Caco-2 (cell line): ENCODE measurements at places on chromosomes 4 and X.
A peak's percentile ranks its signal among the peaks of the same experiment; 100 is the strongest.

DNA sequence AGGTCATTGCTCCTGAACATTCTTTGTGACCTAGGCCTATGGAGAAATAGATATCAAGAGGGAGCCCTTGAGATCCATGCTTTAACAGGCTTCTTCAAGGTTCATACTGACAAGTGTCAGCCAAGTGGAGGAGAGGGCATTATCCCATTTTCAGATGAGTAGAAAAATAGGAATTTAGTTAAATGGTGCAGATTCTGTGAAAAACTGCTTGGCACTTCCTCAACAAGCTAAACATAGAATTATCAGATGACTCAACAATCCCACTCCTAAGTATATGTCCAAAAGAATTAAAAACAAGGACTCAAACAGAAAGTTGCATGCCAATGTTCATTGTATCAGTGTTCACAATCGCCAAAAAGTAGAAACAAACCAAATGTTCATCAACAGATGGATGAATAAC, 43.8 kb upstream of the KCNIP4 start:
- DNase-seq: no peak

DNA sequence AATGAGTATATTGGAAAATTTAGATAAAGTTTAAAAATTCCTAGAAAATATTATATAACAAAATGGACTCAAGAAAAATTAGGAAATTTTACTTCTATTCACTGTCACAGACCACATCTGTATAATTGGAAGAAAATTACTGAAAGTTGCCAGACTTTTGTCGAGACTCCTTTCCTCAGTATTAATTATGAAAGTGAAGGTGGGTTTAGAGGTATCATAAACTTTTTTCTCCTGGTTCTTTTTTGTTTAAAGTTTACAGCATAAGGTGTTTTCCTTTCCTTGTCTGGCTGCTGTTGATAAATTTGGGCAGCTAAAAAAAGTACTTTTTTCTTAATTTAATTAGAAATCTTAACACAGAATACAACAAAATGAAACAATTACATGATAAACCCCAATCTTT, 6.7 kb upstream of the TEX13D start:
- no peak for DNase-seq

GRCh38 chr4:1855333-1856070, 454 bp downstream of the LETM1 start:
- DNase-seq: no peak

GRCh38 chr4:74675673-74676279, 118.5 kb downstream of the BTC start:
- DNase-seq: no peak

DNA sequence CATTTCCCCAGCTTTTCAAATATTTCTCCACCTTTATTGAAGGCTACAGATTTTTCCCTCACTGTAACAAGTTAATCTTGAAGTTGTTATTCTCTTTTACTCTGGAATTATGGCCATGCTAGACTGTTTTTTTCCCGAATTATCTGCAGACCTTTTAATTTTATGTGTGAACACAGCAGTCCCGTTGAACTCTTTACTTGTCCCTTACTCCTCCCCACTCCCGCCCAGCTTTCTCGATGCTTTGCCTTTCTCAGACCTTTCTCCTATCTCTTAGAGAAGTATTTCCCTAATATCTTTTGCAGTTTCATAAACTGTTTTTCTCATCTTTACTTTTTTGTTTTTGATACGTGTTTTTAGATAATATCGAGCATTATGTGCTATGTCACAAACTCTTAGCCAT, 776 bp downstream of the CEP44 start:
- DNase-seq: no peak

- DNase-seq: no peak
Measured at GRCh38 chr4:112214390-112215264, 17.0 kb upstream of the AP1AR start.

GRCh38 chr4:508675-509638, 9.9 kb downstream of the PIGG start:
- no peak for DNase-seq

GRCh38 chr4:38723114-38723513, 59.1 kb downstream of the KLF3 start:
- no peak for DNase-seq

GRCh38 chr4:24190761-24191695, 301.2 kb upstream of the PPARGC1A start:
- DNase-seq: no peak

- DNase-seq: no peak
Measured at GRCh38 chrX:34275699-34276098, 143.6 kb upstream of the FAM47A start.

- no peak for DNase-seq
Measured at GRCh38 chr4:23166919-23167318, 474.2 kb downstream of the GBA3 start.

DNA sequence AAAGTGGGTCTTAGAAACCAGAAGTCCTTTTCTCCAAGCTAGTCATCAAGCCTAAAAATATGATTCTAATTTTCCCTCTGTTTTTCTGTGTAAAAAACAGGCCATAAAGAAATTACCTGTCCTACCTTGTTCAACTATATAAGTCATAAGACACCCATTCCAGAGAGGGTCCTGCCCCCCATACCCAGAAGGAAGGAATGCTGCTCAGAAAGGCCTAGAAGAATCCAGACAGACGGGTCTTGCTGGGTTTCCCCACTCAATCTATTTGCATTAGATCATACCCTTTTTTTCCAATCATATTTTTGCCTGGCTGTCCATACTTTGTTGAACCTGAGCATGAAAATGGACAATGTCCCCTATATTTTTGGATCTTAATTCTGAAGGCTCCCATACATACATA, 16.3 kb upstream of the XAGE2 start:
- DNase-seq: peak; percentile 19

- no peak for DNase-seq
Measured at GRCh38 chr4:124738994-124739393, 26.5 kb upstream of the ANKRD50 start.

- DNase-seq: no peak
Measured at GRCh38 chr4:5999830-6000365, 18.3 kb downstream of the C4orf50 start.

GRCh38 chrX:151538190-151539122, 25.0 kb upstream of the PASD1 start:
- no peak for DNase-seq

- DNase-seq: no peak
Measured at GRCh38 chr4:40448875-40449274, 113.7 kb downstream of the CHRNA9 start.

- no peak for DNase-seq
Measured at GRCh38 chr4:47612116-47613023, 127.3 kb downstream of the ATP10D start.

DNA sequence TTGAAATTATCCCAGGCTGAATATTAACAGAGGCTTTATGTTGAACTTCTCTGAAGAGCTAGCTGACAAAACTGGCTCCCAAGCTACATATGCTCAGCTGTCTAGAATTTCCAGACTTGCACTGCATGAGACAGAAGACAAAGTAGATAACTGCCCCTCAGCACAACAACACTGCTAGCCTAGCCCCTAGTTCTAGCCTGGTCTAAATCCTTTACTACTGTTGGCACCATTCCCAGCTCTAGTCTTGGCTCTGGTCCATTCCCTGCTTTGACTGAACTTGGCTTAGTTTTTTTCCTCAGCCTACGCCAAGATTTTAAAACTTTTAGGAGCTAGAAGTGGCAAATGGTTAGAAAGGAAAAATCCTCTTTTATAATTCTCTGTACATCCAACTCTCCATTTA, 7.6 kb upstream of the OPHN1 start:
- DNase-seq: no peak

DNA sequence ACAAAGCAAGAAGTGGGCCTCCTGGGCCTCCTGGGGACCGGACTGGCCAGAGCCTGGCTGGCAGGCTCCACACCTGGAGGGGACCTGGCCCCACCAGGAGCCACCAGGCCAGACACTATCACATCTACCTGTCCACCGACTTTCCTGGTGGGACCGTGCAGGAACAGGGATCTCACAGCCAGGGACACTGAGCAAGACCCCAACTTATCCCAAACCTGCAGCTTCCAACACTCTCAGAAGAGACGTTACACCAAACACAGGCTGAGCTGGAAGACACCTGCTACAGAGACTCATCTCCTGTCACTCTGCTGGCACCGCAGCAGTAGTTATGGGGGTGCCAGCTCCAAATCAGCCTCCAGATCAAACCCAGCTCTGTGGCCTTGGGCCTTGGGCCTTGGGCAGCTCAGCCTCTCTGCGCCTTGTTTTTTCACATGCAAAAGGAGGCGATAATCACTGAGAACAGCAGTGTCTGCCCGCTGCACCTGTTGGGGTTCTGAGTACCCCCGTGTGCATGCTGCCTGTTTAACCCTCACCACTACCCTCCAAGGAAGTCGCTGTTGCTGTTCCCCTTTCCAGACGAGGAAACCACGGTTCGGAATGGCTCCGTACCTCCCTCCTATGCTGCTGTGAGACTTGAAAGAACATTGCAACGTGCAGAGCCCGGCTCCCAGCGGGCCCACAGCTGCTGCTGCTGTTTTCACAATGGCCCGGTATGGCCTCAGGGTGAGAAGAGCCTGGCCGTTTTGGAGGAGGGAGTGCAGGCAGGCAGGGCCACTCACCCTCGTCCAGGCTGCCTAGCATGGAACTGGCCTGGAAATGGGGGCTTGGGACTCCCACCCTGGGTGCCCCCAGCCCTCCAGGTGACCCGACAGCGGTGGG, 69.6 kb downstream of the ADRA2C start:
- no peak for DNase-seq

DNA sequence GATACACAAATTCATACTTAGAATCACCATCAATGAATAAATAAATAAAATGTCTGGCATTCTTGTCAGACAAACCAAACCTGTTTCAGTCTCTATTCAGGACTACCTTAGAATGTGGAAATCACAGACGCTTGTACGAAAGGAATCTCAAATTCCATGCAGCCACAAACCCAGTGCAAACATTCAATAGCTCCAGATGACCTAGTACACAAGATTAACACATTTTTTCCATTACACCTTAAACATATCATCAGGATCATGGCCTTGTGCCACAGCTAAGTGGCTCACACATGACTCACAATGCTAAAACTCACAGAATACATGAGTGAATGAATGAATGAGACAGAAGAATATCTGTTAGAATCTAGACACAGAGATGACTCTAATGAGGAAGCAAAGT, 134.2 kb downstream of the PWWP3B start:
- DNase-seq: peak; percentile 47

GRCh38 chrX:119853444-119853843, 681 bp upstream of the UPF3B start:
- DNase-seq: no peak

DNA sequence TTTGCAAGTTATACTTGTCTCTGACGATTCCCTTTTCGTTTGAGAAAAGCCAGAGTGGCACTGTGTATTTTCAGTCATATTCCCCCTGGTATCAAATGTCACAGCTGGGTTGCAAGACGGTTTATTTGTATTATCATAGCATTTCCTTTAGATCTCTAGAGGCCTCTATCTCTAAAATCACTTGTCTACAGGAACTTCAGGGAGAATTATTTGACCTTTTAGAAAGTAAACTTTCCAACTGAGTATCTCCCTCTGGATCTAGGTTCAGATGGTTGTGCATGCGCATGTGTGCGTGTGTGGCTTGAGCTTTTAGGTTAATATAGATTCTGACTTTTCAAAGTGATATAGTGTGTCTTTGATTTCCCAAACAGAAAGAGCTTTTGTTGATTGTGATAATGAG, 15.1 kb upstream of the TAB3 start:
- no peak for DNase-seq

- no peak for DNase-seq
Measured at GRCh38 chr4:130422261-130422660, 1326.3 kb downstream of the C4orf33 start.

- no peak for DNase-seq
Measured at GRCh38 chr4:183503497-183504063, 1.3 kb upstream of the ING2 start.

DNA sequence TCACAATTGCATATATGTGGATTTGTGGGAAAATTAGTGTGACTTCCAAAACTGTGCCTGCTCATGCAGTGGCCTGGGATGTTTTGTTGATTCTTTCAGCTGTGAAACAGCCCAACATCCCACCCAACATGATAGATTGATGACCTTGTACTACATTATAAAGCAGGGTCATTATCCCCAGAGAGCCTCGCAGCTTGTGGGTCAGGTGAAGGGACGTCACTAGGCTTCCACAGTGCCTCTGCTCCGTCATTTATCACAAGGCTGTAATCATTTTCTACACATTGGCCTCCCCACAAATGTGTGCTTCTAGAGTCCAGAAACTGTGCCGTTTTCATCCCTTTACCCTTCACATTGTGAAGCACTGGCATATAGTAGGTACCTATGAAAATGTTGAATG, 31.6 kb downstream of the ALPK1 start:
- no peak for DNase-seq

DNA sequence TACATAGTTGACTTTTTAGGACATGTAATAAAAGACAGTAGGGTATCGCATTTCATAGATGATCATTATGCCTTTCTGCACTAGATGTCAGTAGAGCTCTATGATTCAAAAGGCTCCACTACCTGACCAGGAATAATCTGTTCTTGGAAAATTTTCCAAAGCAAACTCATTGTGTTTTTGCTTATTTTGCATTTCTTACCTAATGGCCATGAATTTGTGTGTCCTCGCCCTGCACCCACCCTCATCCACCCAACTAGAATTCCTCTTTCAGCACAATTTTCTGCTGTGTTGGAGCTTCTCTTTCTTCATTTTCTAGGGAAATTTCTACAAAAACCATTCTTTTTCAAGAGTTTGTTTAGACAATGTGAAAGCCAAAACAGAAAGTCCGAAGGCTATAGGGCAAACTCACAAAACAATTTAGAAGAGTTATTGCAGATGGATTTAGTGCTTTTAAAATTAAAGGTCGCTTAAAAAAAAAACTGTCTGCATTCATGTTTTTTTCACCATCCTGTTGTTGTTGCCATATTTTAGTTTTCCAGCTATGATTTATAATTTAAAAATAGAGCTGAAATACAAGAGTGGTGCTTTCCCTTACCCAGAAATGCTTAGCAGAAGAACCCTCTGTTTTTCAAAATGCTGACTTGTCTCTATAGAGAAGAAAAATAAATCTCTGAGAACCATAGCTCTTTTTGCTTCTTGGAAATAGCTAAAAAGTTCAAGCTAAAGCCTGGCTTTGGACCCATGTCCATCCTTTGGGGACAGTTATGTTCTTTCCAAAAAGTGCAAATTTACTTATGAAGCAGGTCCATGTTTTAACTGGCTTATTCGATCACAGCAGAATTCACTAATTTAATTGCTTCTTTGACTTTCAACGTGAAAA, 183.7 kb downstream of the SPATA18 start:
- peak; percentile 34 for DNase-seq

DNA sequence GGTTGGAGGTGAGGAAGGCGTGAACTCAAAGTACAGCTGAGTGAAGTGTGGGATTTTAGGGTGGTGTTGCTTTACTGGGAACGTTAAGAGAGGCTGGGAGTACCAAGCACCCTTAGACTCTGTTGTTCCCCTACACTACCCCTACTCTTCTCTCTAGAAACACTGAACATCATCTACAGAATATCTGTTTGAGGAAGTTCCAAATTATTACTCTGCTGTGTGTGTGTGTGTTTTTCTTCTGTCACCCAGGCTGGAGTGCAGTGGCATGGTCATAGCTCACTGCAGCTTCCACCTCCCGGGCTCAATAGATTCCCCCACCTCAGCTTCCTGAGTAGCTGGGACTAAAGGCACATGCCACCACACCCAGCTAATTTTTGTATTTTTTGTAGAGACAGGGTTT, 76.7 kb upstream of the AP1S2 start:
- DNase-seq: no peak
